ENCODE measurements at places on chromosomes 1 and 21.

DNA sequence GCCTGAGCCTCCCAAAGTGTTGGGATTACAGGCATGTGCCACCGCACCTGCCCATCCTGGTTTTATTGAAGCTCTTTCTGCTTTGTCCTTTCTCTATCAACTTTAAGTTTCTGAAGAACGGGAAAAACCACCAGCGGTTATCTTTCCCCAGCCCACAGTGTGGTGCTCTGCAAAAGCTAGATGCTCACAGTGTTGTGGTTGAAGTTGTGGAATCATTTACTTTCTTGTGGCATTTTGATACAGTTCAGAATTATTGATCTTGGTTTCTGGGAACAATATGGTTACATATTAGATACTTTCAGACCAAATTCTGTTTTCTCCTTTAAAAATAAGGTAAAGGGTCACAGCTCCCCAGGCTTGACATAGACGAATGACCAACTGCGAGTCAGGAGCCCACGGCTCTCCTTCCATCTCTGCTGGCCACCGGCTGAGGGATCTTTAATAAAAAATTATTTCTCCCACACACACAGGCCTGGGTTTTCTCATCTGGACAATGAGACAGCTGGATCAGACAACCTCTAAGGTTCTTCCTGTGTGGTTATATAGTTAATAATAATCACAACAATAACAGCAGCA lies 385.3 kb downstream of the SETD4 start:
- DNase-seq = no peak

DNA sequence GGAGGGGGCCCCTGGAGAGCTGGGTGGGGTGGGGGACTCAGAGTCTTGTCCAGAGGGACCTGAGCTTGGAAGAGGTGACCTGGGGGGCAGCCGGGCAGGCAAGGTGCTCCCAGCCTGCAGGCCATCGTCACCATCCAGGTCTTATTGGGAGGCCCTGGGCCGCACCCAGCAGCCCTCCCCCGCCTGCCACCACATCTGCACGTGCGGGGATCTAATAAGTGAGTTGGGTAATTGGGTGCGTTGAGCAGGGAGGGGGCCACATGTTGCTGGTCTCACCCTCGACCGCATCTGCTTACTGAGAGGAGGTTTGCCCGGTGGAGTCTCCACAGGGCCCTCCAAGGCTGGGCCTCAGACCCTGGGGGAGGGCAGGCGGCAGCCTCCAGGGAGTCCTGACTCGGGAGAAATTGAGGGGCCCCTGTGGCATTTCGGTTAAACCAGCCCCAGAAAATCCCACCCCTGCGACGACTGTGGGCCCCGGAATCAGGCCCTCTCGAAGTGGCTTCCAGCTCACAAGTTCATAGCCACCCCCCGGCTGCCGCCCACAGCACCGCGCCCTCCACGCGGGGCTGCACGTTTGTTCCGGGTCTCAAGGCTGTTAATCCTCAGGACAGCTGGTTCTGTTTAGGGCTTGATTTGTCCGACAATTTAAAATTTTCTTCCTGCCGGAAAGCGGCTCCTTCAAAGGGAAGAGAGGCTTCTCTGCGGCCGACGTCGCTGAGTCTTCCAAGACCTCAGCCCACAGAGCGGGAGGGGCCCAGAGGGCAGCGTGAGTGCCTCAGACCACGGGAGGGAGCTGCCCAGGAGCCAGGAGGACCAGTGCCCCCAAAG lies 14.7 kb upstream of the COL6A2 start:
- no peak for DNase-seq

- DNase-seq = no peak
Observed at GRCh38 chr1:59673573-59674450, 140.9 kb upstream of the HOOK1 start.

DNA sequence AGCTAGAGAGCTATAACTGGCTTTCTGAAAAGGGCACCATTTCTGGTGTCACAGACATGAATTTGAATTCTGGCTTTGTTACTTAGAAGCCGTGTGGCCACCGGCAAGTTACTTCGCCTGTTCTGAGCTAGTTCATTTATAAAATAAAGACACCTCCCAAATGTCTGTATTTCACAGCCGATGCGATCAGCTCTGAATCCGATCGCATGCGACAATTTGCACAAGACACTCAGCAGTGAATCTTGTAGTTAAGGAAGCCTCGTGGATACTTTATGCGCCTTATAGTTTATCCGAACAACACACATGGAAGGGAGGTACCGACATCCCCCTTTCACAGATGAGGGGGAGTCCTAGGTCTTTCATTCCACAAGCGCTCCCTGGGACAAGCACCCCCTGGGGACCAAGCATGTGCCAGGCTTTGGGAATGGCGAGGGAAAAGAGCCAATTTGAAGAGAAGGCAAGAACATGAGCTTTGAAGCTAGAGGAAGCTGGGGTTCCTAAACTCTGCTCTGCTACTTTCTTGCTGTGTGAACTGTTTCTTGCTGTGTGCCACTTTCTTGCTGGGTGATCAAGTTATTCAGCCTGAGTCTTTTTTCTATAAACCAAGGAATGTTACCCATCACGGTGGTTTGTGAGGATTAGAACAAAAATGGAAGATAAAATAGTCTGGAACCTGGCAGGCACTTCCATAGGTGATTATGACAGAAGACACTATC lies 3.9 kb downstream of the ID3 start:
- no peak for DNase-seq

DNA sequence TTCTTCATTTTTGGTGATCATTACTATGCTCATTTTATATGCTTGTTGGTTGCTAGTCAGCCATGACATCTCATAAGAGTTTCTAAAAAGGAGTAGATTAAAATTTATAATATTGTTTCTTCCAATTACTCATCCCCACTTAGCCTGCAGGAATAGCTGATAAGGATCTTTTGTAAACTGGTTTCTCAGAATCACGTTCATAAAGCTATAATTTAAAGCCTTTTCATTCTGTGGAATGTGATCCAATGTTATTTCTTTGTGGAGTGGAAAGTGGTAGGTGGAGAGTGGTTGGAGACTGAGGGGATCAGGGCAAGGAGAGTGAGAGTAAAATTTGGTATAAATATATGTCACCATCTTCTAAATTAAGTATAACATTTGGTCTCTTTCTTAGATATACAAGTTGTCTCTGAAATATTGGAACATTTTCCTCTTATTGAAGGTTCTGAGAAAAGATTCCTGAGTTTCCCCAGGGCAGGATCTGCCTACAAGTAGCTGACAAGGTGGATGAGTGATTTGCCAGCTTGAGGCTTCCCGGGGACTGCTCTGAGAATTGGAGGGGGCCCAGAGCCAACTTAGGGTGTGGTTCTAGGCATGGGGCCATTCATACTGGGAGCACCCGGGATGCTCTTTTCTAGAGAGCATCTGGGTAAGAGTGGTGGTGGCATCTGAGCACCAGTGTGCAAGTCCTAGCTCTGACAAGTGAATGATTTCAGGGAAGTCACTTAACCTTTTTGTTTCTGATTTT lies 116.4 kb downstream of the TBX19 start:
- DNase-seq = no peak

DNA sequence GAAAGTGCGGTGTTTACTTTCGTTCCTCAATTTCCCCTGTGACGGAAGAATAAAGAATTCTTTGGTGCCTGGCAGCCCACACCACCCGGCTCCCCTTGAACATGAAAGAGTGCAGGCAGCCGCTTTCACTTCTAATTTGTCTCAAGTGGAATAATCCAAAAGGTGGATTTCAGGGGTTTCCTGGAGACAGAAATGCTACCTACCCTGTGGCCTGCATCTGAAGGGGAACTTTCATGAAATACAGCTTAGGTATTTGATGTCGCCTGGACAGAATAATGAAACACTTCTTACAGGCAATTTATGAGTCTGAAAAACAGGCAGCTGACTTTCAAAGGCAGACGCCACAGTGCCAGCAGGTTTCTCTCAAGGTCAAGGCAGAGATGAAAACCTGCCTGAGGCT lies 169.5 kb upstream of the USP24 start:
- DNase-seq = no peak

GRCh38 chr1:20666804-20667203 lies 5.6 kb upstream of the DDOST start:
- no peak for DNase-seq

DNA sequence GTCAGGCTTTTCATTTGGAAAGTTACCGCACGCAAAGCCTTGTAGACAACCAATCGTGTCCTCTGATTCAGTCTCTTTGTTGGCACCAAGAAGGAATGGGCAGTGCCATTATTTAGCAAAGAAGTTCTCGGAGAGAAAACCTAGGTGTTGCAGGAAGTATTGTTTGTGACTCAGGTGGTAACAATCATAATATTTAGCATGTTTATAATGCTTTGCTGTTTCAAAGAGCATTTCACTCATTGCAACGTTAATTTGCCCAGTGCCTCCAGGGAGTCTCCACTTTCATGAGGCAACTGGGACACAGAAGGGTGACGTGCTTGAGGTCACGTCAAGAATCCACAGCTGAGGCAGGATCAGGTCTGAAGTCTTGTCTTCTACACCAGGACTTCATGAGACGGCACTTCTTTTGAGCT lies 31.4 kb downstream of the STPG1 start:
- DNase-seq = no peak

DNA sequence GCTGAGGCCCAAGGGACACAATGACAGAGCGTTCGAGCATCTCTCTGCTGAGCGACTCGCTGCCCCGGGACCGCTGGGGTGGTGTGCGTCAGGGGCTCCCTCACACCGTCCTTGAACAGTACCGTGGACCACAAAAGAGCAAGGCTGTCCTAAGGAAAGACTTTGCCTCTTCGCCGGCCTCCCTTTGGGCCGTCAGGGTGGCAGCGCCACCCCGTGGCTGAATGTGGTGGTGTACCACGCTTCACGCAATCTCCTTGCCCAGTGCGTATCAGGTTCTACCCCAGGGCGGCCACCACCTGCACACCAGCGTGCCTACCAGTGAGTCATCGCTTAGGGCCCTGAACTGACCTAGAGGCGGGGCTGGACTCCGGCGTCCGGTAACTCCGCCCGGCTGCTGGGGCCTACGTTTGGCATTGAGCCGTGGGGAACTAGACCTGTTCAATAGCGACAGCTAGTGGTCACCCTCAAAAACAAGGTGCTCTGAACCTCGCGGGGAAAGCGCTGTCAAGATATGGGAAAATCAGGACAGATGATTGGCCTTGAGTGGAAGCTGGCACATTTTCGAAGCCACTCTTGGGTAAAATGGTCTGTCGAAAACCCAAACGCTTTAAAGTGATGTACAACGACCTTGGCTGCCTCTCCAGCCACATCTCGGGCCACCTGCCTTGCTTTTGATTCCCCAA lies 8.1 kb upstream of the TRAF3IP3 start:
- peak; percentile 76 for DNase-seq

GRCh38 chr1:33616780-33617179 lies 144.3 kb downstream of the ZSCAN20 start:
- no peak for DNase-seq

DNA sequence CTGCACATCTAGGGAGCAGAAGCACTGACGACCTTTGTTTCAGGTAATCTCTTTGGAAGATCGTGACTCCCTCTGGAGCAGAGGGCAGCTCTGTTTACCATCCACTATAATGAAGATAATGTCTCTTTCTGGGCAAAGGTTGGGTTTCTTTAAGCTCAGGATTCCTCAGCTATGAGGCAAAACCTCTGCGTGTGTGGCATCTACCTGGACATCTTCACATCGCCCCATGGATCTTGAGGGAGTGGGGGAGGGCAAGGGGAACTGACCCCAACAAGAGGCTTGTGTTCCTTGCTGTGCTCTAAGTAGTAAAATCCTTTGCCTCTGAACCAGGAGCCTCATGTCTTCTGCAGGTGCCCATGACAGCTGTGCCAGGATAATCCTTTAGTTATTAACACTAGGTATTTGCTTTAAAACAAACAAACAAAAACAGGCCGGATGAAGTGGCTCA lies 19.6 kb downstream of the SPATA45 start:
- DNase-seq = no peak

GRCh38 chr1:192157067-192157466 lies 1.2 kb upstream of the RGS18 start:
- DNase-seq = no peak

- peak; percentile 27 for DNase-seq
Observed at GRCh38 chr1:56424744-56425493, 154.4 kb downstream of the PLPP3 start.

DNA sequence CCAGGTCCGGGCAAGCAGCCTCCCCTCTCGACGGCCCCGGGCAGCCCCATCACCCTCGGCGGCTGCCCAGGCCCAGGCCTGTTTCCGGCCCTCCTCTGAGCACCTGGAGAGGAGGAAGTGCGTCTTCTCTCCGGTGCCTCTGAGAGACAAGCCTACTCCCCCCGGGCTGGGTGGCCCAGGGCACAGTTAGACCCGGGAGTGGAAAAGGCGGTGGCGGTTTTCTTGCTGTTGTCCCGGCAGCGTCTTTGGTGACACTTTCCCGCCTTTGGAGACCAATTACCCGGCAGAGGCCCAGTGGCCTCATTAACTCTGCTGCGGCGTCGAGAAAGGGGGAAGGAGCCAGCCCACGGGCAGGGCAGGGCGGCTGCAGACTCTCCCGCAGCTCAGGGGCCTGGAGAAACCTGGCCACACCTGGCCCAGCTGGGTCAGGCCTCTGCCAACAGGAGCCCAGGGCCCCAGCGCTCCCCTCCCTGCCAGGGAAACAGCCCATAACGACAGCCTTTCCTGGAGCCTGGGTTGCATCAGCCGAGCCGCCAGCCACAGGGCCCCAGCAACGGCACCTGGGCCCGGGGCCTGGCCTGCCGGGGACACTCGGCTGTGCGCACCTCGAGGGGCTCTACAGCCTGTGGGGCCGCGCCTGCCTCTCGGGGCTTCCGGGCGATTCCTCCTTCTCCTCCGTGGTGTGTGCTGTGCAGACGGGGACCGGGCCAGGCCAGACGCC lies 28.4 kb upstream of the C1orf159 start:
- no peak for DNase-seq

DNA sequence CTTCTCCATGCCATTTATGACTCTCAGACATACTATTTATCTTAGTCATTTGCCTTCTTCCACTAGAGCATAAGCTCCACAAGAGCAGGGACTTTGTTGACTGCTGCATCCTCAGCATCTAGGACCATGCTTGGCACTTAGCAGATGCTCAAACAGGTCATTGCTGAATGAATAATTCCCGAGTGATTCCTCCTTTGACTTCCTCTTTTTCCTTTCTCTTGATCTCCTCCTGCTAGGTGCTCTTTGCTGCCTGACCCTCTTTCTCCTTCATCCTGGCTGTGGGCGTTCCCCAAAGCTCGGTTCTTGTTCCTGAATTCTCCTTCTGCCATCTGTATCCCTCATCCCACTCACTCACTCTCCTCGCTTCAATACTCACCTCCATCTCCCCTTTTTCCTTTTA lies 23.5 kb downstream of the SYT6 start:
- no peak for DNase-seq

DNA sequence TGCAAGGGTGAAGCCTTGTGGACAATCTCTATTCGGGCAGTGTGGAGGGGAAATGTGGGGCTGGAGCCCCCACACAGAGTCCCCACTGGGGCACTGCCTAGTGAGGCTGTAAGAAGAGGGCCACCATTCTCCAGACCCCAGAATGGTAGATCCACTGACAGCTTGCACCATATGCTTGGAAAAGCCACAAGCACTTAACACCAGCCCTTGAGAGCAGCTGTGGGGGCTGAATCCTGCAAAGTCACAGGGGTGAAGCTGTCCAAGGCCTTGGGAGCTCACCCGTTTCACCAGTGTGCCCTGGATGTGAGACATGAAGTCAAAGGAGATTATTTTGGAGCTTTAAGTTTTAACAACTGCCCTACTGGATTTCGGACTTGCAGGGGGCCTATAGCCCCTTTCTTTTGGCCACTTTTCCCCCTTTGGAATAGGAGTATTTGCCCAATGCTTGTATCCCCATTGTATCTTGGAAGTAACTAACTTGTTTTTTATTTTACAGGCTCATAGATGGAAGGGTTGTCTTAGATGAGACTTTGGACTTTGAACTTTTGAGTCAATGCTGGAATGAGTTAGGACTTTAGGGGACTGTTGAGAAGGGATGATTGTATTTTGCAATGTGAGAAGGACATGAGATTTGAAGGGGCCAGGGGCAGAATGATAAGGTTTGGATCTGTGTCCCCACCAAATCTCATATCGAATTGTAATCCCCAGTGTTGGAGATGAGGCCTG lies 16.3 kb upstream of the COL6A1 start:
- DNase-seq = no peak

Data from AG04450 (cell line).